EL (cell line): ENCODE measurements at places on chromosomes 11 and 22.

DNA sequence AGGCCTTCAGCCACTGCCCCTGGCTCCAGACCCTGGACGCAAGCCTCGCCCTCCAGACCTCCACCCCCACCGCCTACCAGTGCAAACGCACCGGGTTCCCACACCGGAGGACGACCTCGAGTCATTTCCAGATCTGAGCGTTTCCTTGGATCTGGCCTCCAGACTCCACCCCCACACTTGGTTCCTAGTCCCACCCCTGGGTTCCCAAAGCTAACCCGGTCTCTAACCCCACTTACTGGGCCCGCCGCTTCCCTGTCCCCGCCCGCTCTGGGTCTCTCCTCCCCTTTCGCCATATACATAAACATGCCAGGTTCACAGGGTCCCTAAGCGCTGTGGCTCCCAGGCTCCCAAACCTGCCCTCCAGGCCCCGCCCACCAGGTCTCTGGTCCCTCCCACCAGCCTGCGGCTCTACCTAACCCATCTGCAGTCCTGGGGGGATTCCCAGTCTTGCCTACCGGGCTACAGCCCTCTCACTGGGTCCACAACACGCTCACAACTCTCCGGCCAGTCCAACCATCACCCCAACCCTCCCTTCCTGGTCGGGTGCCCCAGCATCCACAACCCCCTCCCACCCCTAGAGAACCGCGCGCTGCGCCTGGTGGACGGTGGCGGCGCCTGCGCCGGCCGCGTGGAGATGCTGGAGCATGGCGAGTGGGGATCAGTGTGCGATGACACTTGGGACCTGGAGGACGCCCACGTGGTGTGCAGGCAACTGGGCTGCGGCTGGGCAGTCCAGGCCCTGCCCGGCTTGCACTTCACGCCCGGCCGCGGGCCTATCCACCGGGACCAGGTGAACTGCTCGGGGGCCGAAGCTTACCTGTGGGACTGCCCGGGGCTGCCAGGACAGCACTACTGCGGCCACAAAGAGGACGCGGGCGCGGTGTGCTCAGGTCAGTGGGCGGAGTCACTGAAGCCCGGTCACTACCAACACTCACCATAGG, 36.7 kb downstream of the CD6 start:
- no peak for DNase-seq

DNA sequence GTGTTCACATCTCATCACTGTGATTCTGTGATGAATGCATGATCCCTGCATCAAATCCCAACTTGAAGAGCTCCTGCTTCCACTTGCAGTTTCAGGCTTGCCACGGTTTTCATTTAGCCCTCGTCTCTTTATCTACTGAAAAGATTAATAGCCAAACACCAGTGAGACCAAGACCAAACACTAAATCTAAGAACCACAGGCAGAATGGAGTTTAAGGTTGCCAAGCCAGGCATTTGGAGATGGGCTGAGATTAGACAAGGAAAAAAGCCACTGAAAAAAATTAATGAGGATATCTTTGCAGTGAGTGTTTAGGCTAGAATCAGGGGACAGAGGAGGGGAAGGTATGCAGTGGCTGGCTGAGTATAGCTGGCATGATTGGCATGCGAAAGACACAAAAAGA, 227.2 kb upstream of the BLID start:
- DNase-seq: peak; percentile 4

DNA sequence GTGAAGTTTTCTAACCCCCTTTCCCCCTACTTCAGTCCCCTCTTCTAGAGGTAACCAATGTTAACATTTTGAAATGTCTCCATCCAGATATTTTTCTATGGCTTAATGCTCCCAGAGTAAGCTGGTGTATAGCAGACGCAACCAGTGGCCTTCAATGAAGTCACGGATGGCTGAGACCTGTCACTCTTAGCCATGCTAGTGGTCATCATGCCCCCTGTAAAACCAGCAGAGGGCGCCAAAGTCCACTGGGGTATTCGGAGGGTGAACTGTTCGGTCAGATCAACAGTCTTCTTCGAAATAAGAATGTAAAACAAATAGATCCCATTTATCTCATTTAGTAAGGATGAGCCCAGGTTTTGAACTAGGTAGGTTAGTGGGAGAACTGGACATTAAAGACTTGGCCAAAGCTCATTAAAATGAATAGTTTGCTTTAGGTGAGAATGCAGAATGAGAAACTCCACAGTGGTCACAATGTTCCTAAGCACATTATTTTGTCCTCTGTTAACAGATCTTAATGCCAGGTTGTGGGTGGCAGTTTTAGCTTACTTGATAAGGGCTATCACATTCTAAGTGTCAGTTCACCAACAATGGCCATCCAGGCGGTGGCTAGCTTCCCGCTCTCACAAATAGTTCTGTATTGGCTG, 8.6 kb upstream of the MMP8 start:
- DNase-seq: peak; percentile 67

DNA sequence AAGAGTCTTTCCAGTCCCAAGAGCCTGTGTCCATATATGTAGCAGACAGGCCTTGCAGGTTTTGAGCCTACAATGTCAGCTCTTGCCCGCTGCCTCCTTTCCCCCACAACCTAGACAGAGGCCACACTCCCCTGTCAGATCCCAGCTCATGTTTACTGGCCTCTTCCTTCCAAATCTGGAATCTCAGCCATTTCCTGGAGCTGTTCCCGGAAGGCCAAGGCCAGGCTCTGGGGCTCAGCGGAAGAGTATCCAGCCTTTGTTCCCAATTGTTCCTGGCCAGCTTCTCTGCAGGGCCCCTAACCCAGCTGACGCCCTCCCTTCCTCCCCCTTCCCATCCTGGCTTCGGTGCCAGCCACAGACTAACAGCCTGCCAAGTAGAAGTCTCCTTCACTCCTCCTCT, 1.0 kb upstream of the ROBO4 start:
- DNase-seq: peak; percentile 85

DNA sequence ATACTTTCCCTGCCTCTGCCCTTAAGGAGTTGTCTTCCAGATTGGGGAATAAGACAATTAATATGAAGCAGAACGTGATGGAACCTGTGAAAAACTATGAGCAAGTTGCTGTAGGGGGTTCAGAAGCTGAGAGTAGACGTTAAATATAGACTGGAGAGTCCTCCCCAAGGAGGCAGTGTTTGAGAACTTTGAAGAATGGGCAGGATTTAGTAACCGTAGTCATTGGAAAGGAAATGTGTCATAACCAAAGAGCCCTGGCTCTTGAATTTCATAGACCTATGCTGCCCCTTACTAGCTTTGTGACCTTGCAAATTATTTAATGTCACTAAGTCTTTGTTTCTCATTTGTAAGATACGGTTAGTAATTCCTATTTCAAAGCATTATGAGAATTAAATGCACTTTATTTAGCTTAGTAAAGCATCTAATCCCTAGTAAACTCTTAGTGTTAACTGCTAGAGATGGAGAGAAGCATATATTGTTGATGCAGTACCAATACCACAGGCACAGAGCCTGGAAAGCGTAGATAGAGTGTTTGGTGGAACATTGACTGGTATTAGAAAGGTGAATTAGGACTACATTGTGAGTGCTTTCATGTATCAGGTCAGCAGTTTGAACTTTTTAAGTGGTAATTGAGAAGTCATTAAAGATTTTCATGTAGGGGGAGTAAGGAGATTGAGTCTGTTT, 54.1 kb downstream of the MCAM start:
- DNase-seq: peak; percentile 53

GRCh38 chr11:114397349-114397982, 2.8 kb downstream of the C11orf71 start:
- DNase-seq: no peak

DNA sequence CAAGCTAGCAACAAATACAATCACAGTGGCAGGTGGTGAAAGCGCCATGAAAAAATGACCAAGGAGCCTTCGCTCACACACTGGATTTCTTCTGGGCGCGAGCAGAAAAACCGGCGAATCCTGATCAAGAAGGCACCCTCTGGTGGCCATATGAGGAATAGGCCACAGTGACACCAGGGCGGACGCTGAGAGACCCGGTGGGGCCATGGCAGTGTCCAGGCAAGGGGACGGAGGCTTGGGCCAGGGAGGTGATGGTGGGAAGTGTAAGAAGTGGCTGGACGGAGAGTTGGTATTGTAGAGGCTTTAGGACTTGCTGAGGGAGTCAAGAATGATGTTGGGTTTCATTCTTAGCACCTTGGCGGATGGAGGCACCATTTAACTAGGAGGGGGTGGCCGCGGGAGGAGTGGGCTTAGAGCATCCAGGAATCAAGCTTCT, 16.9 kb upstream of the RAC2 start:
- DNase-seq: peak; percentile 64

DNA sequence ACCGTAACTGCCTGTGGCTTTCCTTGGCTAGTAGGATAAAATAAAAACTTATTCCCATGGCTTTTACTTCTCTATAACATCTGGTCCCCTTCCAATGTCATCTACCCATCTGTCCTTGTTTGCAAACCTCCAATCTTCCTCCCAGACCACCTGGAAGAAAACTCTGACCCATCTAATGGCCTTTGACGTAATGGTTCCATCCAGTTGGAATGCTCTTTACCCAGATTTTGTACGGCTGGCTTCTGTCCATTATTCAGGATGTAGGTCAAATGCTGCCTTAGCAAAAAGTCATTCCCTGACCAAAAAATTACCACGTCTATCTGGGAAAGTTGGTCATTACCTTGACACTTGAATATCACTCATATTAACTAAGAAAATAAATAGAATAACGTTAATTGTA, 577.9 kb upstream of the ANO5 start:
- no peak for DNase-seq

DNA sequence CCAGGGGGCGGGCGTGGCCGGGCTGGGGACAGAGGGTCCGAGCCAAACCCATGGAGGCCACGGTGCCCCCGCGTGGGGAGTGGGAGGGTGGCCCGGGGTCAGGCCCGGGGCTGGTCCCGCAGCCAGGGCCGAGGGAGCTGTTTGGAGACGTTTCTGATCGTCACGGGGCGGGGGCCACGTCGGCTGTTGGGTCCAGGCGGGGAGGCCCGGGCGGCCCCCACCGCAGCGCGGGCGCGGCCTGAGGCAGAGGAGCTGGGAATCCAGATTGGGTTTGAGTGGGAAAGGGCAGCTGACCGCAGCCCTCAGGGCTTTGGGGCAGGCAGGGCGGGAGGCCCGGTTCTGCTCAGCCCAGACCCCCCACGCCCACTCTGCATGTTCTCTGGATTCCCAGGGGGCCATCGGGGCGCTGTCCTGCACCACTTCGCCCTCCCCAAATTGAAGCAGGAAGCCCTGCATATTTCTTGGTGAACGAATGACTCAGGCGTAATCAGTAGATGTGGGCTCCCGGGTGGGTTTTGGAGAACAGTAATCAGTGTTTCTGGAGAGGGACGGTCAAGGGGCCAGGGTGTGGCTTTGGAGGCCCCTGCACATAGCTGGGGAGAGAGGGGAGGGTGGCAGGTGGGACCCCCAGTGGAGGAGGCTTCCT, 583 bp downstream of the MRPL23 start:
- DNase-seq: no peak

- DNase-seq: peak; percentile 45
Measured at GRCh38 chr11:20397281-20397680, 9.8 kb downstream of the PRMT3 start.

GRCh38 chr11:62547691-62548281, 1.2 kb upstream of the AHNAK start:
- DNase-seq: no peak

GRCh38 chr11:117230999-117231841, 653 bp downstream of the PCSK7 start:
- no peak for DNase-seq

- DNase-seq: peak; percentile 44
Measured at GRCh38 chr11:114262681-114263512, 33.3 kb upstream of the NNMT start.

- no peak for DNase-seq
Measured at GRCh38 chr11:83206221-83206620, 12.7 kb downstream of the ANKRD42 start.

DNA sequence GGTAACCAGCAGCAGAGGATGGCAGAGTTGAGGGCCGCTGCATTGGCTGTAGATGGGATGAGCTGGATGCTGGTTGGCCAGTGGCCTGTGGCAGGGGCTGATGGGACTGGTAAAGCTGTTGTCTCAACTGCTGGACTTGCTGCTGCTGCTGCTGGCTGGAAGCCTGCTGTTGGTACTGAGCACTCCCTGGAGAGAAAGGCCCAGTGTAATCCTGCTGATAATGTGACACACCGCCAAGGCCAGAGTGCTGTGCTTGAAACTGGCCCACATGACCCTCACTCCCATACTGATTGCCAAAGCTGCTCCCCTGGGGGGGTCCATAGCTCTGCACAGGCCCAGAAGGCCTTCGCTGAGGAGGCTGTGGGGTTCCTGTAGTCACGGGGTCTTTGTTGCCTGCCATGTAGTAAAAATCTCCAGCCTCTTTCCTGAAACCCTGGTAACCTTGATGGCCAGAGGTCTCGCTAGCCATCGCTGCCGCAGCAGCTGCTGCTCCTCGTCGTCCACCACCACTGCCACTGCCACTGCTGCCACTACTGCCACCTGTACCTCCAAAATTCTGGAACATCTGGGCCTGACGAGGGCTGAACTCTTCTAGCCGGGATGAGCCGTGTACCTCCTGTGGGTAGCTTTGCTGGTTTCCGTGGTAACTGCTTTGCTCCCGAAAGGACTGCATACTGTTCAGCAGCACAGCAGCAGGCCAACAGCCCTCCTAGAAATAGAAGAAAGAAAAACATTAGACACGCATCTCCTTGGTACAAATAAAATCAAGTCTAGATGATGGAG, 55.6 kb downstream of the TCF20 start:
- no peak for DNase-seq

DNA sequence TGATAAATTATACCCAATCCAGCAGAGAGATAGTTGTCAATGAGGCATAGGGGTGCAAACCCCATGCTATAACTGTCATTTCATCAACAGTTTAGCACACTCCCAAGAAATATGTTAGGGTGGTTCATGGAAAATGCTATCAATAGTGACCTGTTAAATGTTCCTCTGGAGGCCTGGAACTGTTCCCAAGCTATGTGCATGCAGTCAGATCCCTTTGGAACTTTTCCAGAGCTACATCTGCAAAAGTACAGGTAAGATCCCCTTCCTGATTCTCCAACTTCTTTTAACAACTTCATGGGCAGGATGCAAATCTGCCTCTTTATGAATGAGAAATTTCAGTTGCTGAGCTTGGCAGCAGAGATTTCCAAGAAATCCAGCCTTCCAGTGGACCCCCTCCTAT, 27.2 kb downstream of the ABTB2 start:
- no peak for DNase-seq

DNA sequence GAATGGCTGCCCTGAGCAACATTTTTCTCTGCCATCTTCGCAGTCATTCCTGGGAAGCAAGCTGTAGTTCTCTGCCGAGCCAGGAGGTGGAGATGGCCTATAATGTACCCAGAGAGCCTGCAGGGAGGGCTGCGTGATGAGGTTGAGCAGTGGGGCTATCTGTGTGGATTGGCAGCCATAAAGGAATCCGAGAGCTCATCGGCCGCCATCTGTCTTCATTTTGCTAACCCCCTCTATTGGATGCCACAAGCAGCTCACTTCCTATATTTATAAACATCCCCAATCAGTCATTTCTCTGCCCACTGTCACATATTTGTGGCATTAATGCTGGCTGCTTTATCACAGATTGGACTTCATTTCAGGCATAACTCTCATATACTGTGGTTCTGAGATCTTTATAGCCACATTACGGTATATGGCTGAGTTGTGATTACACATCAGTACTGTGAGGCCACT, 209.5 kb downstream of the NTM start:
- peak; percentile 38 for DNase-seq
